ENCODE measurements at places on chromosomes 13 and 19. TPM values are rescaled to one million over a fixed set of nuclear protein-coding genes. Genes with fewer than 3 reads are reported as not detected.
A peak's percentile ranks its signal among the peaks of the same experiment; 100 is the strongest.

- peaks cover 20% of the 10 kb centered on the region for H3K4me1 ChIP-seq
- H3K36me3 ChIP-seq: no peaks in the 10 kb centered on the region
- peak overlapping the region; percentile 61 for H3K4me3 ChIP-seq
- DNase-seq: no peak
- H3K27ac ChIP-seq: peak overlapping the region; percentile 58
These were observed 36.4 kb downstream of the RNF6 start for GRCh38 chr13:26185720-26186117.

GRCh38 chr13:44169018-44169911, 204.4 kb upstream of the SERP2 start:
- no peak overlapping the region for H3K27ac ChIP-seq
- H3K27me3 ChIP-seq: no peaks in the 10 kb centered on the region
- H3K4me1 ChIP-seq: no peaks in the 10 kb centered on the region
- no peak for DNase-seq

- no peaks in the 10 kb centered on the region for H3K36me3 ChIP-seq
- H3K27me3 ChIP-seq: no peaks in the 10 kb centered on the region
- no peak overlapping the region for H3K4me3 ChIP-seq
- DNase-seq: no peak
These were observed 321.3 kb downstream of the FOXO1 start for GRCh38 chr13:40345149-40345514.

DNA sequence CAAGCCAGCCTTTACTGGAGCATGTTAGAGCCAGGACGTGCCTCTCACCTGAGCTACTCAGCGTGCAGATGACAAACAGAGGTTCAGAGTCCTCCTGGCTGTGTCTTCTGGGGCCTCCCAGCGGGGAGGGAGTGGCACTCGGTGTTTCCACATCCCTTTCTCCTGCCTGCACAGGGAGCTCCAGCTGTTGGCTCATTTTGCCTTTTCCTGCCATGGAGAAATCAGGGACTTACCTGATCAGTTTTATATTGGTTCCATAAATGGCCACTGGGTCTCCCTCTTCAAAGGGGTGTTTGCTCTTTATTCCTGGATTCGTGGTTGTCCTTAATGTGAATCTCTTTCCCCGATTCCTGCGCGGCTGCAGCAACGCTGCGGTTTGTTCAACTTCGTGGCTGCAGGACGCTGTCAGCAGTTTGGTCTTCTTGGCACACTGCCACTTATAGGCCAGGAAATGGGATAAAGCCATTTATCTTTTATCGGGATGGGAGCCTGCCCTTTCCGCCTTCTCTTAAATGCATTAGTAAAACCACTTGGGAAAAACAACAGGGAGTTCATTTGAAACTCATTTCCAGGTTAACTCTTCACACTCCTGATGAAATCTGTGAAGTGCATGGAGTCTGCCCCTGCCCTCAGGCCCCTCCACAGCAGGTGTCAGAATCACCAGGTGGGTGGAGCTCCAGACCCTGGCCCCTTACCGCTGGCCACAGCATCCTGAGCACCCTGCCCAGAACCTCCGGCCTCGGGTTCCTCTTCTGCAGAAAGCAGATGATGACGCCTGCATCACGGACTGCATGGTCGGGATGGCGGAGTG, 39.8 kb upstream of the MCF2L start:
- no peaks in the 10 kb centered on the region for H3K36me3 ChIP-seq
- DNase-seq: peak; percentile 51
- peaks cover 18% of the 10 kb centered on the region for H3K4me1 ChIP-seq
- H3K4me3 ChIP-seq: peak overlapping the region; percentile 34
- H3K27me3 ChIP-seq: no peaks in the 10 kb centered on the region

- no peak for DNase-seq
- no peaks in the 10 kb centered on the region for H3K36me3 ChIP-seq
- no peak overlapping the region for H3K4me3 ChIP-seq
- H3K4me1 ChIP-seq: no peaks in the 10 kb centered on the region
These were observed 2749.5 kb downstream of the PCDH9 start for GRCh38 chr13:64480672-64481071.

DNA sequence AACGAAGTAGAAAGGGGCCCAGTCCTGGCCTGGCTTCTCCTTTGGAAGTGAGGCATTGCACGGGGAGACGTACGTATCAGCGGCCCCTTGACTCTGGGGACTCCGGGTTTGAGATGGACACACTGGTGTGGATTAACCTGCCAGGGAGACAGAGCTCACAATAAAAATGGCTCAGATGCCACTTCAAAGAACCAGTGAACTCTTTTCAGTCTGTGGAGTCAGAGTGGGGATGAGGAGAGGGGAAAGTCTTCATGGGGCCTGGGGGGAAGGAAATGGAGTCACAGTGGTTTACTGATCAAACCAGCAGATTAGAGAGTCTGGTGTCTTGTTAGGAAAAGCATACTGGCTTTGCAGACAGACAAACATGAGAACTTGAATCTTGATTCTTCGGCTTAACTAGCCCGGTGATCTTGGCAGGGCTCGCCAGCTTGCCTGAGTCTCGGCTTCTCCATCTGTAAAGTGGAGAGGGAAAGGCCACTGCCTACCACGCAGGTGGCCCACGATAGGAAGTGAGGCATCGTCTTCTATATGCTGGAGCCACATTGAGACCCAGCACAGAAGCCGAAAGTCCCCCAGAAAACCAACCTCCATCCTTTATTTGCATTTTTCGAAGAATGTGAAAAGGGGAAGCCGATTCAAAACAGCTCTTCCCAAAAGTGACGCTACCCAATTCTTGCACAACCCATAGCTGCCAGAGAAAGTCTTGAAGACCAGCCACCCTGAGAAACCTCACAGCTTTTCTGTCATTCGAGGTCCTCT, at the start of gene FFAR1:
TSS of gene FFAR1 (plus strand) at position 732 of the 759 bp plus-strand sequence. CDS start 3,650 bp downstream, outside the sequence.
- no peak within 1 kb of the TSS for H3K4me3 ChIP-seq
- no peak within 1 kb of the TSS for H3K27ac ChIP-seq
- H3K4me1 ChIP-seq: peaks cover 26% of the 10 kb centered on the region

The CLEC11A gene
- 7.2 TPM for polyA plus RNA-seq

DNA sequence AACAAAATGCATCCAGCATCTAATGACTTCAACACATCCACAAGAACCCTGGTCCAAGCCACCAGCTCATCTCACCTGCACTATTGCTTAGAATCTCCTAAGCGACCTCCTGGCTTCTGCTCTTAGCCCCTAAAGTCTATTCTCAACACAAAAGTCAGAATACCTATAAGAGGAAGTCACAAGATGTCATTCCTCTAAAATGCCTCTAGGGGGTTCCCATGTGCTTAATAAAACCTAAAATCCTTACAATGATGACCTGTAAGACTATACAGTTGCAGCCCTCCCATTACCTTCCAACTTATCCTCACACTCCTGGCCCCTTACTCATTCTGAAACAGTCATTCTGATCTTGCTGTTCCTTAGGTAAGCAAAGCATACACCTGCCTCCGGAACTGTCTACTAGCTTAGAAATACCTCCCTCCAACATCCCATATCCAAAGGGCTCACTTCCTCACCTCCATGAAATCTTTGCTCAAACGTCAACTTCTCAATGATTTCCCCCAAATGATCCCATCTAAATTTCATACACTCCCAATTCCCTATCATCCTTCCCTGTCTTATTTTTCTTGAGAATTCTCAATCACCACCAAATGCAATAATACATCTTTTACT, 10.0 kb downstream of the ATP7B start:
- H3K27ac ChIP-seq: no peak overlapping the region
- H3K4me3 ChIP-seq: no peak overlapping the region
- no peak for DNase-seq
- H3K36me3 ChIP-seq: no peaks in the 10 kb centered on the region

The FAM124A gene
- polyA plus RNA-seq: 4.1 TPM

The ZNF607 gene
- polyA plus RNA-seq: 3.0 TPM

GRCh38 chr13:57527114-57527735, 104.3 kb upstream of the PCDH17 start:
- no peaks in the 10 kb centered on the region for H3K27me3 ChIP-seq
- DNase-seq: no peak
- no peak overlapping the region for H3K4me3 ChIP-seq
- no peaks in the 10 kb centered on the region for H3K4me1 ChIP-seq
- no peak overlapping the region for H3K27ac ChIP-seq
- H3K36me3 ChIP-seq: no peaks in the 10 kb centered on the region

The CEACAM5 gene
- not detected for polyA plus RNA-seq

The TUBA3C gene
- polyA plus RNA-seq: not detected

GRCh38 chr13:89852570-89852969, 1494.9 kb upstream of the MIR17HG start:
- no peak overlapping the region for H3K4me3 ChIP-seq
- H3K36me3 ChIP-seq: no peaks in the 10 kb centered on the region
- no peak overlapping the region for H3K27ac ChIP-seq
- no peak for DNase-seq
- no peaks in the 10 kb centered on the region for H3K27me3 ChIP-seq
- no peaks in the 10 kb centered on the region for H3K4me1 ChIP-seq

DNA sequence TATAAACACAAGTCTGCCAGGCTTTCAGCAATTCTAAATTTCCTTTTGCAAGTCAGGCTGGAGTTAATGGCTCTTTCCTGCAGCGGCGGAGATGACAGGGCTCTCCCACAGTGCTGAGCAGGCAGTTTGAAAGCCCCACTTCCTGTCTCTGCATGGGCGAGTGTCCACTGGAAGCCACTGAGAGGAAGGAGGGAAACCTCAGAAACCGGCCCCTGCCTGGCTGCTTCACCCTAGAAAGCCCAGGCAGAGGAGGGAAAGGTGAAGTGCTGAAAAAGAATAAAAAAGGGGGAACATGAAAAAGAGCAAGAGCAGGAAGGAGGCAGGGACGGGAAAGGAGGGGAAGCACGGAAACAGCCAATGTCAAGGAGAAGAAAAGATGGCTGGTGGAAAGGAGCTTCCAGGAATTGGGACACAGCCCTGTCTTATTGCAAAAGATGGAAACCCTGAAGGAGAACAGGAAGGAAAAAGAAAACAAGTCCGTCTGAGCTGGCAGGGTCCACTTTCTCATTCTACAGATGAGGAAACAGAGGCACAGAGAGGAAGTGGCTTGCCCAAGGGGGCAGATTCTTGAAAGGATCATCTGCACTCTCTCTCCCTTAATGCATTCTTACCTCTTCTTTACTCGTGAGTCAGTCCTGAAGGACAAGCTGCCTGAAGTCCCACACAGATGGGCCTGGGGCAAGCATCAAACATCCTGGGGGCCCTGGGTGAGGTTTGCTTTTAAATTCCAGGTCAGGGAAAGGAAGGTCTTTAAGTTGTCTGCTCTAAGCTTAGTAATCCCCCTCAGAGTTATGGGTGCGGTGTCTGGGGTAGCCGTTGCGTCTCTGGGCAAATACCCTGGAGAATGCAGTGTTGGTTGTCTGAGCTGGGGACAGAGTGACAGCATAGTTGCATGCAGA, 38.8 kb upstream of the ALOX5AP start:
- no peak overlapping the region for H3K27ac ChIP-seq
- peak; percentile 43 for DNase-seq
- H3K27me3 ChIP-seq: no peaks in the 10 kb centered on the region
- no peaks in the 10 kb centered on the region for H3K36me3 ChIP-seq
- no peaks in the 10 kb centered on the region for H3K4me1 ChIP-seq
- no peak overlapping the region for H3K4me3 ChIP-seq

DNA sequence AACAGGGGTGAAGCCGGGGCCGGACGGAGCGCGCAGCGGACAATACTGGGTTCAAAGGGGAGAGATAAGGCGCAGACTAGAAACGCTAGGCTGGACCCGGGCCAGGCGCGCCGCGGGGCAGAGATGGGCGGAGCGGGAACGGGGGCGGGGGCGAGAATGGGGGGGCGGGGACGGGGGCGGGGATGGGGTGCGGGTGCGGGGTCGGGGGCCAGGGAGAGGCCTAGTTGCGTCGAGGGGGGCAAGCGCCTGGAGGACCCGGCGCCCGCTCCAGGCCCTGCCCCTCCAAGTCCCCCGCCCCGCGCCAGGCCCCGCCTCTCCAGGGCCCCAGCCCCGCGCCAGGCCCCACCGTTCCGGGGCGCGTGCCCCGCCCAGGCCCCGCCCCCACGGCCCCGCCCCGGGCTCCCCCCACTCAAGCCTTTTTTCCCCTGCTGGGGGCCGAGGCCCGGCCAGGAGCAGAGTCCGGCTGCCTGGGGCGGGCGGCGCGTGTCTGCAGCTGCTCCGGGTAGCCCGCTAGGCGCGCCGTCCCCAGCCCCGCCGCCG, at the start of gene CERS4:
TSS of gene CERS4 (plus strand) at position 449 of the 540 bp plus-strand sequence. CDS start 41,707 bp downstream, outside the sequence.
- H3K4me3 ChIP-seq: peak within 1 kb of the TSS; percentile 89
- no peaks in the 10 kb centered on the region for H3K27me3 ChIP-seq
- H3K27ac ChIP-seq: peak within 1 kb of the TSS; percentile 69
- no peaks in the 10 kb centered on the region for H3K36me3 ChIP-seq

GRCh38 chr13:65656740-65657329, 1573.3 kb downstream of the PCDH9 start:
- no peaks in the 10 kb centered on the region for H3K4me1 ChIP-seq
- H3K27me3 ChIP-seq: no peaks in the 10 kb centered on the region
- no peak for DNase-seq
- no peak overlapping the region for H3K4me3 ChIP-seq
- no peak overlapping the region for H3K27ac ChIP-seq

The ATXN8OS gene
- not detected for polyA plus RNA-seq

GRCh38 chr13:113456116-113456702, 2.9 kb upstream of the ADPRHL1 start:
- H3K27ac ChIP-seq: no peak overlapping the region
- DNase-seq: no peak
- H3K27me3 ChIP-seq: no peaks in the 10 kb centered on the region

Measured in heart left ventricle (tissue), 16 donors.